ENCODE measurements at places on chromosomes 2 and 18. TPM values are rescaled to one million over a fixed set of nuclear protein-coding genes. Genes with fewer than 3 reads are reported as not detected.

The TMEM198 gene
- total RNA-seq: 1.2 TPM

The EPHA4 gene
- 11.9 TPM for total RNA-seq

The MGAT4A gene
- total RNA-seq: 237 TPM

The TMEM37 gene
- 166 TPM for total RNA-seq

The MTERF4 gene
- 25.4 TPM for total RNA-seq

The STPG4 gene
- total RNA-seq: not detected

The C2orf15 gene
- total RNA-seq: 1.8 TPM

The DNAJC5G gene
- not detected for total RNA-seq

The COL4A4 gene
- total RNA-seq: 3.4 TPM

The CPS1 gene
- 0.68 TPM for total RNA-seq

DNA sequence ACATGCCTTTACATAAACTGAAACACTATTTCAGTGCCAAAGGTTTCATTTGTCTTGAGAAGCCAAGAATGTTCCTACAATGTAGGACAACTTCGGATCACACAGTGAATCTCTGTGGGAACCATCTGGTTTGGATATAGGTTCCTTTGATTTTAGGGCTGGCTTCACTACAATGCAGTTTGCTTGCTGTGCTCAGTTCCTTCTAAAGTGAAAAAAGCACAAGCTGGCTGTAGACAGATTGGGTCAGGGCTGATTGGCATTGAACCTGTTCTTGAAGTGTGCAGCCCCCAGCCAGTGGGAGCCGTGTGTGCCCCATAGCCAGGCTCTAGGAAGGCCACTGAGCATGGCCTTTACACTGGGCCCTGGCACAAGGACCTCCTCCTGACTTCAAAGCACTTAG lies 167.9 kb upstream of the HNRNPA3 start:
- no peak overlapping the region for H3K4me3 ChIP-seq
- DNase-seq: no peak
- no peaks in the 10 kb centered on the region for H3K4me1 ChIP-seq
- H3K36me3 ChIP-seq: no peaks in the 10 kb centered on the region
- H3K27me3 ChIP-seq: peaks cover 33% of the 10 kb centered on the region

DNA sequence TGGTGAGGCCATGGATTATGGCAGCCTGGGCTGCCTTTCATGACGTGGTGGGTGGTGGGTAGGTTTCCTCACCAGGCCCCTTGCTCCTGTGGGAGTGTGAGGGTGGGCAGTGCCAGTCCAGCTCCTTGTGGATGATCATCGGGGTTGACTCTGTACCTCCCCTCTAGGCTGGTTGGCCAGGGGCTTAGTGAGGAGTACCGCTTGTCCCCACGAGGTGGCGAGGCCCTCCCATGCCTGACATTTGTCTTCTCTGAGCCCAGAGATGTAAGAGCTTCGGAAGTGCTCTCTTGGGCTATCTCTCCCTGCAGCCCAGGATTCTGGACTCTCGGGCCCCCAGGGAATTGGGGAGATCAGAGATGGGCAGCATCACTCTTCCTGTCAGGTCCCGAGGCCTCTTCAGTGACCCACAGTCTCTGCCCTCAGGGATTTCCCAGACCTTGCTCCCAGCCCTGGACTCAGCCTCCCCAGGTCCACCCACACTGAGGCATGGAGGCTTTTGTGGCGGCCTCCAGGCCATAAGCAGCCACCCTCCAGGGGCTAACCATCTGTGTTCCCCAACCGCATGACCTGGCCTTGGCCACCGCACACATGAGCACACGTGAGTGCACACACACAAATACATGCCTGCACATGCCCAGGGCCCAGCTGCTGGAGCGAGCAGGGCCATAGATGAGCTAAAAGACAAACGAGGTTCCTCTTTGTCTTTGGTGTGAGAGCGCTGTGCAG lies 6.5 kb downstream of the SPR start:
- H3K36me3 ChIP-seq: no peaks in the 10 kb centered on the region
- H3K27ac ChIP-seq: no peak overlapping the region

DNA sequence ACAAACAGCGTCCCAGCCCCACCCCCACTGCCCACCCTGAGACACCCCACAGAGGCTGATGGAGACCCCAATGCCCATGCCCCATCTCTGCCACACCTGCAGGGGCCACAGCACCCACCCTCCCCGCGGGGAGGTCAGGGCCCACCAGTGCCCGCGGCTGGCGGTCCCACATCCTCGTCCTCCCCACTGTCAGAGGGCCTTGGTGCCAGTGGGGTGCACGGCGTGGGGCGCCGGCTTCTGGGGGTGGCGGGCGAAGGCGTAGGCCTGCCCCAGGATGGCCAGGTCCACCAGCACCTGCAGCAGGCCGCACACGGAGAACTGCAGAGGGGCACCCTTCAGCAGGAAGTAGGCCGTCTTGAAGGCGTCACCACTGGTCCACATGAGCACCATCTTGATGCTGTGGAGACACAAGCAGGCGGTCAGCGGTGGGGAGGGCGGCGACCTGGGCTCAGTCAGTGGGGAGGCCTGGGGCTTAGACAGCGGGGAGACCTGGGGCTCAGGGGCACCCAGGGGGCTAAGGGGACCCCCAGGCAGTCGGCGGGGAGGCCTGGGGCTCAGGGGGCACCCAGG lies 47.6 kb downstream of the SLC66A2 start:
- no peak overlapping the region for H3K27ac ChIP-seq
- H3K4me1 ChIP-seq: no peaks in the 10 kb centered on the region
- no peaks in the 10 kb centered on the region for H3K36me3 ChIP-seq
- no peak overlapping the region for H3K4me3 ChIP-seq

DNA sequence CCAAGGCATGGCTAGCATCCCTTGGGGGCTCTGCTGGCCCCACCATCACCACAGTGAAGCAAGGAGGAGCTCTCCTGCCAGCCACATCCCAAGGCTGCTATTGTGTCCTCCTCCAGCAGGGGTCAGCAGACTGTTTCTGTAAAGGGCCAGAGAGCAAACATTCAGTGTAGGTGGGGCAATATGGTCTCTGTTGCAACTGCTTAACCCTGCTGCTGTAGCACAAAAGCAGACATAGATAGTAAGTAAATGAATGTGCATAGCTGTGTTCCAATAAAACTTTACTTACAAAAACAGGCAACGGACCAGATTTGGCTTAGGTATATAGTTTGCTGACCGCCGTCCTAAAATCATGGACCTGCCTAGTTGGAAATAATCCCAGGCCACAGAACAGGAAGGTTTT lies 36.4 kb upstream of the ZBTB7C start:
- H3K4me3 ChIP-seq: no peak overlapping the region
- DNase-seq: peak; percentile 83

DNA sequence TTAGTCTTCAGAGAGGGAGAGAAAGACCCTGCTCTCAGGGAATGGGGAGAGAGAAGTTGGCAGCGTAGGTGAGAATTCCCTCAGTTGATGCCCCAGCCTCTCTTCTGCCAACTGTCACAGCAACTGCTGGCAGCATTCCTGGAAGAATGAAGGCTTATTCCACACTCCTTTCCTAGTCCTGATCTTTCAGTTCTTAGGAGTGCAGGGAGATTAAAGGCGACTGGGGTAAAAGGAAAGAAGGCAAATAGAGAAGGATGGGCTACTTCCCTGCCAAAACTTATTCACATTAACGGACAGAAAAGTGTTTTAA lies 65.9 kb upstream of the ACAA2 start:
- no peaks in the 10 kb centered on the region for H3K36me3 ChIP-seq
- H3K27ac ChIP-seq: no peak overlapping the region
- H3K27me3 ChIP-seq: no peaks in the 10 kb centered on the region
- H3K4me1 ChIP-seq: no peaks in the 10 kb centered on the region

DNA sequence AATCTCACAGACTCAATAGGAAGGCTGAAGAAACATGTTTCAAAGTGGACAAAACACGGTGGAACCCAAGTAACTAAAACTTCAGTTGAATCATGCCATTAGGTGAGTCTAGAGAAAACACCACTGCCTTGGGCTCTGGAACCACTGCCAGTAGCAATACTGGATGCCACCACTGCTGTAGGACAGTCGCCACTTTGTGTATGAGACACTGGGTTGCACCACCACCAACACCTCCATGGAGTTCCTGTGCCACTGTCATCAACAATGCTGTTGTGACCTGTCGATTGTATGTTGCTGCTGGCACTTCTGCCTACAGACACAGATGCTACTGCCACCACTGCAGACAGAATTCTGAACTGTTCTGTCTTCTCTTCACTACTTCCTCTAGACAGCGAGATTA lies 686.7 kb downstream of the METTL4 start:
- no peaks in the 10 kb centered on the region for H3K4me1 ChIP-seq
- H3K4me3 ChIP-seq: no peak overlapping the region
- H3K27me3 ChIP-seq: no peaks in the 10 kb centered on the region
- H3K36me3 ChIP-seq: no peaks in the 10 kb centered on the region
- H3K27ac ChIP-seq: no peak overlapping the region
- DNase-seq: no peak

DNA sequence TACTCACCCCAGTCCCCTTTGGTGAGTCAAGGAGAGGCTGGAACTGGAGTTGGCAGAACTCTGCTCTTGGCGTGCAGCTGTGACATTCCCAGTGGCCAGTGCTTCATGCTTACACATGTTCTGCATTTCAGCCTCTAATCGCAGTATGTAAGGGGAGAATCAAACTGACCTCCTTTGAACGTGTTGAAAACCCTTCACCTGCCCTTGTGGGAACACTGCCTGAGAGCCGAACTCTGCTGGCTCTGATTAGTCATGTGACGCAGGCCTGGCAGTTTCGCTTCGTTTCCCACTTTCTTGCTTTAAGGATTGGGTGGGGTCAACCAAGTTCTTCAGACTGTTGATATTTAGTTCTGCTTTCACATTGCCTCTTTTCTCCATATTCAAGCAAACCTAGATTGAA lies 173.8 kb upstream of the BCL2L11 start:
- no peak overlapping the region for H3K4me3 ChIP-seq
- H3K36me3 ChIP-seq: no peaks in the 10 kb centered on the region
- DNase-seq: no peak
- no peaks in the 10 kb centered on the region for H3K4me1 ChIP-seq

- H3K4me3 ChIP-seq: no peak overlapping the region
- H3K36me3 ChIP-seq: no peaks in the 10 kb centered on the region
- H3K4me1 ChIP-seq: no peaks in the 10 kb centered on the region
- no peak overlapping the region for H3K27ac ChIP-seq
Observed at GRCh38 chr2:158618891-158619490, 162.2 kb downstream of the PKP4 start.

DNA sequence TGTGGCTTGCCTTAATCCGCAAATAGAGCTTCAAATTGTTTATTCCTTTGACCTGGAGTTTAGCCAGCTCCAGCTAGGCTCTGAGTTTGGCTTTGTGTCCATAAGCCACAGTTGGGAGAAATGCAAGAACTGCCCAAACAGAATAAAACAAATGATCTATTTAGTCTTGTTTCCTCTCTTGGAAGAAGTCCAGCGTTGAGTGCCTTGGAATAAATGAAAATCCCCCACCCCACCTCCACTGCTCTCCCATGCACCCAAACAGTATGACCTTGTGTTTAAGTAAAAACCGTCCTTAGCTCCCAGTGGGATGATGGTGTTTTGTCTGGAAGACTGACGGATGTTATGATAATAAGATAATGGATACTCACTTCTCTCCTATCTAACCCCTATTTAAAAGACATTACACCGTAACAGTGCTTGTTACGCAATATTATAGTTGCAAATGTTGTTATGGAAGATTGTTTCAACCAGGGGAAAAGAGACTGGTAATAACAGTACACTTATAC lies 3.2 kb upstream of the SERPINE2 start:
- H3K36me3 ChIP-seq: no peaks in the 10 kb centered on the region
- no peak overlapping the region for H3K4me3 ChIP-seq
- peaks cover 45% of the 10 kb centered on the region for H3K27me3 ChIP-seq
- H3K4me1 ChIP-seq: peaks cover 17% of the 10 kb centered on the region
- no peak overlapping the region for H3K27ac ChIP-seq

DNA sequence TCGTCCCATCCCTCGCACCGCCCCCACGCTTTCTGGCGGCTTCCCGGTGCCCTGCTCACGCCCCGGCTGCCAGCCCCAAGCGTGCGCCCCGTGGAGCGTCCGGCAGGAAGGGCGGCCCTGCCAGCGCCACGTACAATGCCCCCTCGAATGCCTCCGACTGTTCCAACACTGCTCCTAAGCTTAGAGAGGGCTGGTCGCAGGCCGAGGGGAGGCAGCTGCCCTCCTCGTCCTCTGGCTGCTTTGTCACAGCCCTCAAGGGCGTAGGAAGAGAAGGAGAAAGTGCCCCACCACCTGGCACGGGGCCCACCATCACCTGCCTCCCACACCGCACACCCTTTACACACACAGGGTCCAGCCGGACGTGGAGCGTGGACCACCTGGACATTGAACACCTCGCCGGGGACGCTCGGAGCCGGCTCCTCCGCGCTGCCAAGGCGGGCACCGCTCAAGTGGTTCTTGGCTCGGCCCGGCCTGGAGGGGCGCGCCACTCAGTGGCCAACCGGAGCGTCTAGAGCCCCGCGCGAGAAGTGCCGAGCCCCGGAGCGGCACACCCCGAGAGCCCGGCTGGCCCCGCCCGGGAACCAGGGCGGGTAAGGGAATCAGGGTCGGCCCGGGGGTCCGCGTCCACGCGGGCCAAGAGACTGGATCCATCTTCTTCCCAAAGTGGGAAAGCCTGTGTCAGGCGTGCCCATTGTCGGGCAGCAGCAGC lies 830 bp downstream of the DNER start:
- peaks cover 5% of the 10 kb centered on the region for H3K4me1 ChIP-seq
- no peak for DNase-seq
- H3K27ac ChIP-seq: no peak overlapping the region
- peaks cover 90% of the 10 kb centered on the region for H3K27me3 ChIP-seq

- no peaks in the 10 kb centered on the region for H3K36me3 ChIP-seq
- H3K4me1 ChIP-seq: peaks cover 31% of the 10 kb centered on the region
- no peaks in the 10 kb centered on the region for H3K27me3 ChIP-seq
Observed at GRCh38 chr2:84459944-84460429, 907 bp upstream of the SUCLG1 start.

DNA sequence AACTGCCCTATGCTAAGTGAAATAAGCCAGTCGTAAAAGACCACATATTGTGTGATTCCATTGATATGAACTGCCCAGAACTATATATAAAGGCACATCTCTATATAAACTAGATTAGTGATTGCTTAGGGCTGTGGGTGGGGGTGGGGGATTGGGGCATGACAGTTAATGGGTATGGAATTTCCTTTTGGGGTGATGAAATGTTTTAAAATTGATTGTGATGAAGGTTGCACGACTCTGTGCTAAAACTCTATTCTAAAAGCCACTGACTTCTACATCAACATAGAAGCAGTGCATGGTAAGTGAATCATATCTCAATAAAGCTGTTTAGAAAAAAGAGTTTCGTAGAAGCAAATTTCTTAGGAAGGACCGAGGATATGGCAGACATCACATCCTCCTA lies 53.0 kb downstream of the CDCA7 start:
- H3K4me1 ChIP-seq: peaks cover 2% of the 10 kb centered on the region
- no peak overlapping the region for H3K27ac ChIP-seq
- H3K36me3 ChIP-seq: no peaks in the 10 kb centered on the region
- no peak for DNase-seq
- no peak overlapping the region for H3K4me3 ChIP-seq
- H3K27me3 ChIP-seq: peaks cover 14% of the 10 kb centered on the region

DNA sequence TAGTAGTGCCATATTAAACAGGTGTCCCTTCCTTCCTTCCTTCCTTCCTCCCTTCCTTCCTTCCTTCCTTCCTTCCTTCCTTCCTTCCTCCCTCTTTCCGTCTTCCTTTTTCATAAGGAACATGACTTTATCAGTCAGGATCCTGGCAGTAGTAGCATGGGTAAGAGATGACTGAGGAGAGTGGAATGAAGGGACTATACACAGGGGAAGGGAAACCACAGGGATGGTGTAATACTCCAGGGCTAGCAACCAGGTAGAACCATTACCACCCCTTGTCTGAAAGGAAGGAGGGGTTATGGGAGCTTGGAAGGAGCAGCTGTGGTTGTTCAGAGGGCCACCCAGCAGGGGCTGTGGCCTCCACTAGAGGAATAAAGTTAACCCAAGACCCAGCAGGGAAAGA lies 23.2 kb upstream of the KDM3A start:
- peaks cover 2% of the 10 kb centered on the region for H3K27me3 ChIP-seq
- H3K4me3 ChIP-seq: no peak overlapping the region
- no peaks in the 10 kb centered on the region for H3K36me3 ChIP-seq
- DNase-seq: no peak

Data from transverse colon (tissue), 4 donors.